Mucosa of gallbladder (tissue), 1 donor: ENCODE measurements at places on chromosomes 7 and 10. TPM values are rescaled to one million over a fixed set of nuclear protein-coding genes. Genes with fewer than 3 reads are reported as not detected.

The EPO gene
- total RNA-seq, result not detected

- peak; percentile 61 for DNase-seq
Measured at GRCh38 chr10:110416776-110417711, 80.7 kb upstream of the DUSP5 start.

The ATP6V0A4 gene
- not detected for total RNA-seq

The TMEM213 gene
- total RNA-seq, result 0.12 TPM

DNA sequence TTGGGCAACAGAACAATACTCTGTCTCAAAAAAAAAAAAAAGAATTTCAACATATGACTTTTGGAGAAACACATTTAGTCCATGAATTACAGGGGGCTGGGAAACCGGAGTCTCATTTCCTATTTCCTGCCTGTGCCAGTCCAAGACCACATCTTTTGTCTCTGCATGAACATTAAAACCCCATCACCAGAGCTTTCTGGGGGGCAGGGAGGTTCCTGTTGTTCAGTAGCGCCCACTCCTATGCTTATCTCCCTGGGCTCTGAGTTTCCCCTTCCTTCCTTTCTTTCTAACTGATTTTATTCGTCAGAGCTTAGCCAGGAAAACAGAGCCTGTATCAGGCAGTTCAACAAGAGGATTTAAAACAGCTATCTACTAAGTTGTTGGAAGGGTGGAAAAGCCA, 119.3 kb downstream of the CALN1 start:
- DNase-seq, result no peak

GRCh38 chr7:100159099-100159623, 638 bp upstream of the TRAPPC14 start:
- no peak for DNase-seq

The ARHGEF35 gene
- 10.5 TPM for total RNA-seq

The HHEX gene
- total RNA-seq, result 69.2 TPM

The LIPM gene
- total RNA-seq, result not detected

The WDR86 gene
- total RNA-seq, result 2.9 TPM

DNA sequence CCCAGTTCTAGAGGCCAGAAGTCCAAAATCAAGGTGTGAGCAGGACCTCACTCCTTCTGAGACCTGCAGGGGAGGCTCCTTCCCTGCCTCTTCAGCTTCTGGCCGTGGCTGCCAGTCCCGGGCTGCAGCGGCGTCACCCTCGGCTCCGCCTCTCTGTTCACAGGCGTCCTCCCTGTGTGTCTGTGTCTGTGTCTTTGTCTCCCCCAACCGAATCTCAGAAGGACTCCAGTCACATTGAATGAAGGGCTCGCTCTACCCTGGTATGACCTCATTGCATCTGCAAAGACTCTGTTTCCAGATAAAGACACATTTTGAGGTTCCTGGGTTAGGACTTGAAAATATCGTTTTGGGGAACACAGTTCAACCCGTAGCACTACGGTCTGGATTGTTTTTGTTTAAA, 33.1 kb upstream of the GALNT11 start:
- peak; percentile 30 for DNase-seq

DNA sequence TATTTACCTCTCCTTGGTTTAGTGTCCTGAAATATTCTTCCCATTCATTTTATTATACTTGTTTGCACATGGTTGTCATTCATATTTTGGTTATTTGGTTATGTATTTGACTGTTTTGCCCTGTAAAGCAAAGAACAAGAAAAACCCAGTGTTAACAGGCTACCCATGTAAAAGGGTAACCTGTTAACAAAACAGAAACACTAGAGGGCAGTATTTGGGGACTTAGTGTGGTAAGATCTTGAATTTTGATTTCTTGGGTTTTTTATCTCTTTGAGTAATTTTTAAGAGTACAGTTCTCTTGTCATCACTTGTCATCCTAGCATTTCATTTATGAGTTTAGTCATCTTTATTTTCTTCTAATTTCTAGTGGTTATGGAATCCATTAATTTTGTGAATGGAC, 51.3 kb downstream of the POLL start:
- no peak for DNase-seq

- no peak for DNase-seq
Measured at GRCh38 chr10:15430969-15431771, 60.1 kb upstream of the FAM171A1 start.

The NCF1 gene
- total RNA-seq, result 6.8 TPM

The SPDYE8 gene
- not detected for total RNA-seq

DNA sequence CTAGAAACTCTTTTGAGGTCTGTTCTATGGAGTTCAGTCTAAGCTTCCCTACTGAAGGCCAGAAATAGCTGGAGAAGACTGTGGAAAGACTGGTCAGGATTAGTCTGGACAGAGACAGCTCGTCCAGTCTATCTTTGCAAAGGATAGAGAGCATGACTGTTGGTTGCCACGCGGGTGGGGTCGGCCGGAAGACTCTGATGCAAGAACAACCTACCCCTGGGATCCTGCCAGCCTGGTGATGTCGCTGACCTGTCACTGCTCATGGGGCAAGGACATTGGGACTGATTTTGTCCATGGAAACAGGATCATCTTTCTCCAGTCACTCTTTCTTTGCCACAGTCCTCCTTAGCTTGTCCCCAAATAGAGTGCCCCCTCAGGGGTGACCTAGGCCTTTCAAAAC, 337.6 kb upstream of the NPSR1 start:
- no peak for DNase-seq

- no peak for DNase-seq
Measured at GRCh38 chr10:69324583-69324982, 46.3 kb downstream of the HK1 start.

- no peak for DNase-seq
Measured at GRCh38 chr10:9547936-9548904, 1469.5 kb upstream of the CELF2 start.

DNA sequence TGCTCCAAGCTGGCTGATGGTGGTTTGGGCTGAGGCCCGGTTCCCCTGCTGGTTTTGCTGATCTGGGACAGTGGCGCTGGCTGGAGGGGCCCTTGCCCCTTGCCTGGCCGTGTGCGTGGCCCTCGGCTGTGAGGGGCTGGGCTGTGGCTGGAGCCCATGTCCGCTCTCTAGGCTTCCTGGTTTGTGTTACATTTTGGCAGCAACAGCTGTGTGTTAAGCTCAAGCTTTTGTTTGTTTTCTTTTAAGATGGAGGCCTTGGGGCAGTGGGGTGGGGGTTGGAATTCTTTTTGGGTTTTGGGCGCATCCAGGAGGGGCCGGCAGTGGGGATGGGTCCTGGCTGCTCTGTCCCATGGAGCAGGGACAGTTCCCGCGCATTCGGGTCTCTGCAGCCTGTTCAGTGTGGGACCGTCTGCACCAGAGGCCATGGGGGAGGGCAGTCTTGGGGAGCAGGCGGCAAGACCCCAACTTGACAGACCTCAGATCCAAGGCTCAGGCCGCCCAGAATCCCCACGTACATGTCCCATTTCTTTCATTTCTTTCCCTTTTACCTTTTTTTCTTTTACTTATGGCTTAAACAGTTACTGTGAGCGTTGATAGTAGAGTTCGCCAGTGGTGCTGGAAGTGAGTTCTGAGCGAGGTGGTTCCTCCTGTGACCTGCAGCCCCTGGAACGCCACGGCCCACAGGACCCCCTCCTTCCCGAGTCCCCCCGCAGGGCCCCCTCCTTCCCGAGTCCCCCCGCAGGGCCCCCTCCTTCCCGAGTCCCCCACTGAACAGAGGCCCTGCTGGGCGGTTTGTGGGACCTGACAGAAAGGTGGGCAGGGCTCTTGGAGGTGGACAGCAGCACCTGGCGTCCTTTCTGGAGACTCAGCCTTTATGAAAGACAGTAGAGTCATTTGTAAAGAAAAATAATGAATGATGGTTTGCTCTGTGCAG, 75.3 kb downstream of the INPP5A start:
- DNase-seq, result no peak

DNA sequence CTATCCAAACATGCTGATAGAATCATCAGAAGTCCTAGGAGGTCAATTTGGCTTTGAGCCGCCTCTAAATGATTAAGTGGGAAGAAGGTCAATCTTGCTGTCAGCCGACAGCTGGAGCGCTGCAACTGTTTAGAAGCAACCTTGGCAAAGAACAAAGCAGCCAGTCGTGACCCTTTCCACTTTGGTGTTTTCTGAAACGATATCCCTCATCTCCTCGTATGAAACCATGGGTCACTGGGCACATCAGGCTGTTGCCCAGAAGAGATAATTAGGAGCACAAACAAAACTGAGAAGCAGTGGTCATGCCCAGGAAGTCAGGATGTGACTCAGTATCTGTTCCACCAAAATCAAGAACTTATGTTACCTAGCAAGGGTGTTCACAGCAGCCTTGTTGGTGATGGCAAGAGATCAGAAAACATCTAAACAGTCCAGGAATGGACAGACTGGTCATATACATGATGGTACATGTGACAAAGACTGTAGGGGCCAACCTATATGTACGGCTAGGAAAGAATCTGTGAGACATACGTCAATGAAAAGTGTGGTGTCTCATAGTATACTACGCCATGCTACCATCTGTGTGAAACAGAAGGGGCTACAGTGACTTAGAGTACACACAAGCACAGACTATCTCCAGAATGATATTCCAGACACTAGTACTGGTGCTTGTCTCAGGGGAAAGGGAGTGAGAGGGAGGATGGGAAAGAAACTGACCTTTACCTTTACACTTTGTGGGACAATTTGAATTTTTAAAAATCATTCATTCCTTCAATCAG, 22.4 kb downstream of the STN1 start:
- no peak for DNase-seq

GRCh38 chr10:4719036-4719435, 107.0 kb upstream of the AKR1E2 start:
- no peak for DNase-seq

The LRRC18 gene
- 0.20 TPM for total RNA-seq

The NKX2-3 gene
- total RNA-seq, result 4.4 TPM

- DNase-seq, result no peak
Measured at GRCh38 chr7:17194656-17195055, 103.8 kb upstream of the AHR start.

The AKR1C3 gene
- total RNA-seq, result 553 TPM

The CYP2C18 gene
- total RNA-seq, result 45.8 TPM

The OR13A1 gene
- not detected for total RNA-seq

DNA sequence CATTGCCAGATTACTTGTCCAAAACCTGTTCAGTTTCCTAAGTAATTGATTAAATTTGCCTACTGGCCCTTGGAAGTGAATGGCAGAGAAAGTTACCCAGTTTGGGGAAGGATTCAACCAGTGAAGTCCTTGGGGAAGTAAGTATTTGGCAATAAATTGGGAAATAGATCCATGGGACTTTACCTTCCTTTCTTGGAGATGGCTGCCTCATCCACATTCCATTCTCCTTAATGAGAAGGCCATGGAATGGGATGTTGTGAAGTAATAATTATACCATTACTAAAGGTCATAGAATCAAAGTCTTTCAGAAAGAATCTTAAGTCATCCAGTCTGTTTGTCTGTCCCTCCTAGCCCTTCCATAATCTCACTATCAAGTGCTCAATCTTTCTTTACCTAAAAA, 4.5 kb upstream of the COPG2 start:
- DNase-seq, result no peak

GRCh38 chr10:33772370-33773252, 438.1 kb upstream of the NRP1 start:
- no peak for DNase-seq

DNA sequence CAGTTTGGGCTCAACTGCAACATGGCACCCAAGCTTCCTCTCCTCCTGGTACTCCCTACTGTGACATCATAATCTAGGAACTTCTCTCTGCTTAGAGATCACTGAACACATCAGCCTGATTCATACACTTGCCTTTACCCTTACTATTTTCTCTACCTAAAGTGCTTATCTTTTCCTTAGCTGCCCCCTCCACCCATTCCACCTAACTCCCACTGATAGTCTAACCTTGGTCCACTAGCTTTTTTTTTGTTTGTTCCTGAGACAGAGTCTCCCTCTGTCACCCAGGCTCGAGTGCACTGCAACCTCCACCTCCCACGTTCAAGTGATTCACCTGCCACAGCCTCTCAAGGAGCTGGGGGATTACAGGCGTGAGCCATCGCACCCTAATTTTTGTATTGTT, 15.9 kb downstream of the CUL2 start:
- DNase-seq, result no peak

The NACAD gene
- 4.9 TPM for total RNA-seq

GRCh38 chr7:131002600-131002999, 268.6 kb upstream of the KLF14 start:
- DNase-seq, result no peak

- peak; percentile 52 for DNase-seq
Measured at GRCh38 chr10:99234041-99234790, 1.4 kb downstream of the HPSE2 start.

DNA sequence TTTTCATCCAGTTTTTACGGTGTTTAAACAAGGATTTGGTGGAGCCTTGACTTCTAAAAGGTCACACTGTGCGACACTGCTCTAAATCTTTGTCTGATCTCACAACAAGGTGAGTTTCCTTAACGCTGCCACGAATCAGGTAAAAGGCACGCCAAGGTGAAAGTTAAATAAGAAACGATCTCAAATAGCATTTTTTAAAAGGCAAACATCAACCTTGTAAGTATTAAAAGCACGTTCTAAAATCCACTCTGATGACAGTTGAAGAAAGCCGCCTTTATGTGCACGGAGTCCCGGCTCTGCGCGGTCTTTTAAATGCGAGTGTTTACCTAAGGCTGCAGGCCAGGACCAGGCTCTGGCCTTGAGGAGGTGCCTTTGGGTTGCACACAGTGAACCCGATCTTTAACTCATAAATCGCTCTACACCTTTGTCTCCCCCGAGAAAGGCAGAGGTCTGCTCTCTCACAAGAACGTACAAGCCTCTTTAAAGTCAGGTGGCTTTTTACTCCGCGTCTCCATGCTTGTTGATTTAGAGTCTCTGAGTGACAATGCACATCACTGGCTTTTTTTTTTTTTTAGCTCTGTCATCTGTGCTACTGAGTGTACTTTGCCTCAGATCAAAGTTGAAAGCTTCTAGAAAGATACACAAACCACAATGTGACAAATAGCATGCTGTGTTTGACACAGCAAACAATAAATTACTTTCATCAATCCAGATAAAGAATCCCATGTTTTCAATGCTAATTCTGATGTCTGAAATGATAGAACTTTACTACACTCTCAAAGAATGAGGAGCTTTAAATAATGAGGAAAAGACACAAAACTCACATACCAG, 25.9 kb upstream of the RNF32 start:
- peak; percentile 43 for DNase-seq

GRCh38 chr10:109104806-109105205, 818.5 kb downstream of the XPNPEP1 start:
- no peak for DNase-seq

The HOXA6 gene
- 0.29 TPM for total RNA-seq

DNA sequence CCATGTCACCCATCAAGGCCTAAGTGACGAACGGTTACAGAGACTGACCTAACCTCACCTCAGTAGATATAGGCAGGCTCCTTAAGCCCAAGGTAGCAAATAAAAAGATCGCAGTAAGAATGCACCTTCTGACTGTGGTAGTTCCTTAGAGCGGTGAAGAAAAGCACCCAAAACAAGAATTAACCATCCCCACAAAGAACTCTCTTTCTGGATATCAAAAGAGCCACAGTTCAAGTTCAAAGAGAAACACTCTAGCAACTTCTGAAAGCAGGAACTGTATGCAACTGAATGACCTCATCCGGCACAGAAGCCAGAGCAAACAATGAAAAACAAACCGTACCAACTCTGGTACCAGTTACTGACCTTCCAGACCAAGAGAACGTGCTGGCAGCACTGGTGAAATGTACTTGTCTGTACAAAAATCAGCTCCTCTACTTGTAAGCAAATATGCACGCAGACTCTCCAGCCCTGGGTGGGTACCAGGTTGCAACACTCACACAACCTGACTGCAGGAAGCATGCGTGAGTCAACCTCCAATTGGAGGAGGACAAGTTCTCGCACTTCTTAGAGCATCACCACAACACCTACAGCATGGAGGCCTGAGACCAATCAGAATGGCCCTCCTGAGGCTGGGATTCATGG, 202.7 kb downstream of the FAM107B start:
- DNase-seq, result peak; percentile 90

GRCh38 chr10:73226663-73227062, 20.4 kb downstream of the DNAJC9 start:
- DNase-seq, result no peak
